Kidney (tissue), 22 donors: ENCODE measurements at places on chromosomes 4 and X.
A peak's percentile ranks its signal among the peaks of the same experiment; 100 is the strongest.

DNA sequence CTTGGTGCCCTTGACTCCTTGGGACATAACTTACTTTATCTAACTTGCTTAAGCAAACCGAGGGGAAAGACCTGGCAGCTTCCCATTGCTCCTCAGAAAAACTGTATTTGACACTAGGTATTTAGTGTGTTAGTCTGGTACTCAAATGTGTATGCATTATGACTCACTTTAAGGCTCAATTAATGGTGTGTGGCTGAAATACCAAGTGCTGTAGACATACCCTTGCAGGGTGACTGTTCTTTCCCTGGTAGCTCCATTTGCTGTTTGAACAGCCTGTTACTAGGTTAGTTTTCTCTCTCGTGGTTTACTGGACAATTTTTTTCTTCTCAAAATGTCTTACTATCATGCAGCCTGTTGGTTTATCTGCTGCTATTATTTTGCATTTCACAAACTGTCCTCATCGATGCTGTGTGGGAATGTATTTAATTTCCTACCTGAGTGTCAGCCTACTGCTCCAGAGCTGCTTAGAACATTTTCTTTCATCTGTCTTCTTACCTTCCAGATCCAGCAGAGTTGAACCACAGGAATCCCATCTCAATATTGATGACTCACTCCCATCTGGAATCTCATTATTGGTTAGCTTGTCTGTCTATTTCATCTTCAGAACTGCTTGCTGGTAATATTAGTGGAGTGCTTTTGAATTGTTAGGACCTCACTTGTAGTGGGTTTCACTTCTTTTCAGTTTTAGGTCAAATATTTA is 158.0 kb upstream of the FAT1 start:
- no peak for DNase-seq

DNA sequence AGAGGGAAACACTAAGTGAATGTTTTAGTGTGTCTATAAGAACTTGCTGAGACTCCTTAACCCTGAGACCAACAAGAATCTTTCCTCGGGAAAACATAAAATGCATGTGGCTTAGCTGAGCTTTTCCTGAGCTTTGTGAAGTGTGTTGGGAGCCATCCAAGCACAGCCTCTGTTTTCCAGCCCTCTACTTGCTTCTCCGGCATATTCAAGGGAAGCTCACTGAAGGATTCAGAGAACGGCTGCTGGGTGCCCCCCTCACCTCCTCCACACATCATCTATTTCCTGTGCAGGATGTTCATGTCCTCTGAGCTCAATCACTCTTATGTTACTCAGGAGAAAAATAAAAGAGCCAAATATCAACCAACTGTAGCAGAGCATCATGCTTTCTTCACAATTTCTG is 492.1 kb downstream of the IL15 start:
- peak; percentile 89 for DNase-seq

DNA sequence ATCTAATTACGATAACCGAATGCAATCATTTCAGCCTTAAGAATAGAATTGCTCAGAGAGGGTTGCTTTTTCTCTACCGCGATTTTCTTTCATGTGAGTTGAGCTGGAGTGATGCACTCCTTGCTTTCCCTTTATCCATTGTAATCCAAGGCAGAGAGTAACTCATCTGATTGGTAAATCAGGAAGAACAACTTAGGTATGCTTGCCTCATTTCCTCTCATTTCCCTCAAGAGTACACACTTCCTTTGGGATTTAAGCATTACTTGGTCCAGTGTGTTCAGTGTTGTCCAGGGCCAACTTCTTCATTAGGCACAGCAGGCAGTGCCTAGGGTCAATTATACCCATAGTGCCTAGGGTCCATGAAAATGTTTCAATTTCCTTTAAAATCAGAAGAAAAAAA is 15.7 kb upstream of the N4BP2 start:
- DNase-seq: no peak

- DNase-seq: no peak
These were observed 16.9 kb downstream of the AASDH start for GRCh38 chr4:56370377-56370776.

DNA sequence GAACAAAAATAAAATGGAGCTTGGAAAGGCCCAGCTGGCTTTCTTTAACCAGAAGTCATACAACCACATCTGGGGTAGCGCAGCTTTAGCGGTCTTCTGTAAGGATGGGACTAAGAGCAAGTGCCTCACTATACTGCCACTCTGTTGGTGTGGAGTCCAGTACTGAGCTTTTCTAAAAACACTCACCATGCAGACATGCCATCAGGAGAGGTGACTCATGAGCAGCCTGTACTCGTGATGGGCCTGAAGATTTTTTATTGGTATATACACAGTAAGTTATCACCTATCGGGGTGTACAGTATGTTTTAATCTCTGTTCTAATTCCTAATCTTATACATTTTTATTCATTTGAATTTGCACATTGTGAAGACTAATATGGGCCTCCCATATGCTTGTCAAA is 9.6 kb downstream of the PPP3CA start:
- no peak for DNase-seq

- DNase-seq: no peak
These were observed 123.6 kb upstream of the RBPJ start for GRCh38 chr4:26197018-26197779.
